ENCODE measurements at places on chromosomes 6 and 20. TPM values are rescaled to one million over a fixed set of nuclear protein-coding genes. Genes with fewer than 3 reads are reported as not detected.
A peak's percentile ranks its signal among the peaks of the same experiment; 100 is the strongest.

Gene SOX18
- total RNA-seq: 8.9 TPM

- DNase-seq: no peak
Measured at GRCh38 chr6:73180763-73181619, 44.3 kb downstream of the KHDC1L start.

Gene BIRC7
- 0.25 TPM for total RNA-seq

Gene TMEM151B
- 0.21 TPM for total RNA-seq

GRCh38 chr6:134247231-134247833, 70.6 kb downstream of the SGK1 start:
- no peak for DNase-seq

DNA sequence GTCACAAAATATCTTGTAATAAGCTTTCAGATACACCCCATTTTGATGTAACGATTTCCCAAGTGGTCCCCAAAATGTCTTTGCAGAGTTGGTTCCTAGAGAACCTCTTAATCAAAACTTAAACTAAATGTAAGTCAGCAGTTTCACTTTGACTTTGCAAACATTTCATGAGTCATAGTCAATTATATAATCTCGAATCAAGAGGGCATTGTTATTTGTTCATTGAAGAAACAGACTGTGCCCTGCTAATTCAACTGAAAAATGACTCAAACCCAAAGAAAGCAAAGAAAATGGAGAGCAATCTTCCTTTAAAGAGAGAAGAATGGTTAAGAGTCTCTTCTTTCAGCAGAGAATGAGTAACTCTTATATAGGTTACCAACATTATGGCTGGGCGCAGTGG, 58.3 kb downstream of the IPCEF1 start:
- DNase-seq: no peak

GRCh38 chr20:40991181-40991889, 37.3 kb upstream of the TOP1 start:
- peak; percentile 36 for DNase-seq

Gene HLA-DMA
- 22.1 TPM for total RNA-seq

- DNase-seq: no peak
Measured at GRCh38 chr6:912871-913835, 220.2 kb upstream of the EXOC2 start.

- no peak for DNase-seq
Measured at GRCh38 chr6:24227556-24227955, 101.5 kb downstream of the NRSN1 start.

DNA sequence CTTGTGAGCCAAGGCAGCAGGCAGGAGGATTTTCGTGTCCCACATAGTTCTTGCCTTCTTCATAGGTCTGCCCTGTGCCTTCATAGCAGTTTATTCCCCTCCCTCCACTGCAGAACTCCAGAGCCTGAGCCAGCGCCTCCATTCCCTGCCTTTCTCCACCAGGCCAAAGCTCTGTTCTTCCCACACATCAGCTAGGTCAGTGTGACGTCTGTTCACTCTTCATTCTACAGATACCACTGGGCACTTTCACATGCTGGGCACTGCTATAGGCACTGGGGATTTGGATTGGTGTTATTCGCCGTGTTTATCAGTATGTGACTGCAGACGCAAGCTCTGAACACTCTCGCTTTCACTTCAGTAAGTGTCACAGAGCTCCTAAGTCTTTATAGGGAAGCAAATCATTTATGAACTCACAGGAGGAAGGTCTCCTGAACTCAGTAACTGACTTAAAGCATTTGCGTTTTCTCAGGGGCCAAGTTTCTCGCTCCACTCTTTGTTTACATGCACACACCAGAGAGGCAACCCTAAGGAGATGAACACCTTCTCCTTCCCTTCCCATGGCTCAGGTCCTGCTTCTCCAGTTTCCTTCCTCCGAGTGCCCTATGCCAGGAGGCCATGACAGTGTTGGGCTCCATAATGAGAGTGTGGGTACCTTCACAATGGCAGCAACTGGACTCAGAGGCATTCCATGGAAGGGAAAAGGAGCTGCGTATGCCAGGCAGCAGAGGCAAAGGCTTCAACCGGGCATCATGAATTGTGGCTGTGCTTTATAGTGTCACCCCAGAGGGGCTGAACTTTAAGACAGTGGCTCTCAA, 6.3 kb upstream of the APMAP start:
- no peak for DNase-seq

- DNase-seq: no peak
Measured at GRCh38 chr6:54629131-54629530, 217.4 kb upstream of the FAM83B start.

DNA sequence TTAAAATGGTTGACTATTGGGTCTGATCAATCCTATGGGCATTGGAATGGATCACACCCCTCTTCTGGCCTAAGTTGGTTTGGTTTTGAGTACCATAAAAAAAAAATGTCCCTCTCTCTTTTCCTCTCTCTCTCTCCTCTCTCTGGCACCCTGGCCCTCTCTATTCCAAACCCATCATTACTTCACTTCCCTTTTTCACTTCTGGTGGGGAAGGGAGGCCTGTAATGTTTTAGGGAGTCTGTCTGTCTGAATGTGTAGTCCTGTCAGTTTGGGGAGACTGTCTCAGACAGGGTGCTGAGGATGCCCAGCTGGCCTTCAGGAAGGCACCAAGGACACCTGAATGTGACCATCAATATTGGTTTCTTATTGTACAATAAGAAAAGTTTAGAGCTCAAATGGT, 165.8 kb downstream of the CD24 start:
- no peak for DNase-seq

- no peak for DNase-seq
Measured at GRCh38 chr6:42423244-42423643, 28.5 kb downstream of the TRERF1 start.
